Activated CD4-positive, alpha-beta T cell treated with anti-CD3 and anti-CD28 coated beads for 4 hours (primary cell): ENCODE measurements at places on chromosomes 16 and 17.

DNA sequence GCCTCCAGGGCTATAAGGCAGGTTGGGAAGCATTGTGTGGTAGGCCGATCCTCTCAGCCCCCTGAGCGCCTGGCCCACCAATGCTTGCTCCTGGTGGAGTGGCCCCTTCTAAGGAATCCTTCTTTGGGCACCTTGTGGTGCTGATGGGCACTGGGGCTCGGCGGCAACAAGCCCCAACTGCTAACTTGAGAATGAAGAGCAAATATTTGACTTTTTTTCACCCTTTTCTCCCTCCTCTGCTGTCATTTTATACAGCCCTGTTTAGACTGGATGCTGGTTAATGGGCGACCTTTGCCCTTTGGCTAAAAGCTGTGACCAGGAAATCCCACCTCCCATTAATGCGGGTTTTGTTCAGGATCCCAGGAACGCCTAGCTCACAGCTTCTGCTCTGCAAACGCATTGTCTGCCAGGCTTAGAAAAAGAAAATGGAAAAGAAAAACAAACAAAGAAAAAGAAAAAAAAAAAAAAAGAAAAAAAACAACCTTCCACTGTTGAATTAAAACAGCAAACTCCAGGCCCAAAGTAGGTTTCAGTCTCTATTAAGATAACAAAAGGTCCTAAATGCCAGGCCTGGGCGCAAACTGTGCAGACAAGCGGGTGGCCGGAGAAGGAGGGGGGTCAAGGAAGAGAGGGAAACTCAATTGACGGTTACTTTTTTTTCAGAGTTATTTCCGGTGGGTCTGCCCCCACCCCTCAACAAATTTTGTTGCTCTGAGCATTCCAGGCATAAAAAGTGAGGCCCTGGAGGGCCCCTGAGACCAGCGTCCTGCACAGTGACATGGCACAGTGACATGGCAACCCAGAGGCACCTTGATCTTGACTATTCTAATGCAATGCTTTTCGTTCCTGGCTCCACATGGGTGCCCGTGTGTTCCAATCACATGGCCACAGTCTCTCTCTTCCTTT lies 301.4 kb downstream of the MAF start:
- no peak for DNase-seq

- no peak for DNase-seq
Measured at GRCh38 chr17:60920107-60920506, 242.5 kb downstream of the BCAS3 start.

GRCh38 chr17:44840936-44841335 lies 6.7 kb upstream of the HIGD1B start:
- no peak for DNase-seq

DNA sequence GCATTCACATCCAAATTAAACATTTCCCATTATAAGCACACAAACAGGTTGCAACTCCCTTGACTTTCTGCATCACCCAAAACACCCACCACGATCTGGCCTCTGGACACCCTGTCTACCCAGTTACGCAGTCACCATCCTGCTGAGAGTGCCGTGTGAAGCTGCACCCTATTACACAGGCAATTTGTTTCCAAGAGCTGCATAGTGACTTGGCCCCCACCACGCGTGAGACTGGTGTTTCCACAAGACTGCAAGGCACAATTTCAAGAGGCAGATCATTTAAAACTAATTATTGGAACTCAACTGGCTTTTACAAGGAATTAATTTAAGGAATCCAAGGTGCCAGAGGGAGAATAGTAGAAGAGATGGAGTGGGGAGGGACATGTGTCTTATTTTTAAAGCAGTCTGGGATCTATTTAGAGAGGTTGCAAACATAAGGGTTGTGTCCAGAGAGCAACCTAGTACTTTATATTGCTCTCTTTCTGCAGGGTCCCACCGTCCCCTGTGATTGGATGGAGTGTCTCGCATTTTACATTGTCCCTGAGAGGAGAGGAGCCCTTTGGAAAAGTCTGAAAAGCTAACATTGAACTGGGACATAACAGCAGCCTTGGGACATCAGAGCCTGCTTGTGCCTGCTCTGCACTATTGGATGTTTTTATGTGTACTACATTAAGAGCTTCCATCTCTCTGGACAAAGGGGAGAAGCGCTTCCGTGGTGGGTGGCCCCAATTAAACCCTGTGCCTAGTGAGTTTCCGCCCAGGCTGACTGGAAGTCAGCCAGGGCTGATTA lies 8.7 kb upstream of the ADAMTS18 start:
- DNase-seq: no peak

- DNase-seq: no peak
Measured at GRCh38 chr17:50270435-50271362, 3.6 kb upstream of the TMEM92 start.

DNA sequence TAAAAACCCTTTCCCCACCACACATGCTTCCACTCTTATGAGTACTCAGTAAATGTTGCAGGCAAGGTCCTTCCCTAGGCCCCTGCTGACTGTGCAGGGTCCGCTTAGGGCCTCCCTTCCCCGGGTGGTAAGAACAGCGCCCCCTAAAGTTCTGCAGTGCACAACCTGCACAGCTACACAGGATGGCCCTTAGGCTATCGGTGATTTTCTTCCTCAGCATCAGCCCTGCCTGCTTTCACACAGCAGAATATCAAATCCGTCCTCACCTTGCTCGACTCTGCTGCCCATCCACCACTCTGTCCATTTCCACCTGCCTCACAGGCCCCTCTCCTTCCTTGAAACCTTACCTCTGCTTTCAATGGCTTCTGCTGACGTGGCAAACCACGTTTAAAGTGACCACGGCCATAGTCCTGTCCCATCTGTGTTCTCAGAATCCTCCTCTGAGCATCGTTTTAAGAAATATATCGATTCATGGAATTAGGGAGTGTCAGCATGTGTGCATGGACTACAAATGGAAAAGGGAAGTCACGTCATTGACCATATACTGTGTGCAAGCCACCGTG lies 51.4 kb upstream of the TMEM132E start:
- DNase-seq: no peak

GRCh38 chr17:59333836-59334235 lies 2.4 kb downstream of the YPEL2 start:
- no peak for DNase-seq

- DNase-seq: no peak
Measured at GRCh38 chr17:35175638-35176415, 18.4 kb downstream of the SLC35G3 start.

DNA sequence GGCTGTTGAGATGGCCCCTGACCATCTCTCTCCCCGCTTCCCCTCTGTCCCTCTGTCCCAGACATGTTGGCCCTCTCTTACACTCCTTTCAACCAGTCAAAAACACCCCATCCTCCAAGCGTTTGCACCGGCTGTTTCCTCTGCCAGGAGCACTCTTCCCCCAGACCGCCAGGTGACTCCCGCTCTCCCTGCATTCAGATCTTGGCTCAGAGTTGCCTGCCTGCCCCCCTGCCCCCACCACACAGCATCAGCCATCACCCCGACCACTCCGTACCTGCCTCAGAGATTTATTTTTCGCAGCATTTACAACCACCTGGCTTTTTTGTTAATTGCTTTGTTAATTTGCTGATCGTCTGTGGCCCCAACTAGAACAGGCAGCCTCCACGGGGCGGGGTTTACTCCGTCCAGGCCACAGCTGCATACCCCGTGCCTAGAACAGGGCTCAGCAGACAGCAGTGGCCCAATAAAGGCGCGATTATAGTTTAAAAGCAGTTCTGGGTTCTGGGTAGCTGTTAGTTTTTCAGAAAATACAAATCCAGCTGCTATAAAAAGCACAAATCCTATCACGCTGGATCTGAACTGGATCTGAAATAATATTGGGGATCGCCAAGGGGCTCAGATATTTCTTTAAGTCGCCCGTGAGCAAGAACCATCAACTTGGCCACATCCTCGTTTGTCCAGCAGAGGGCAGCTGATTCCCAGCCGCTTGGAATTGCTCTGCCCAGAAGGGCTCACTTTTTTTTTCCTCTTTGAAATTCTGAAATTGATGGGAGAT lies 173.6 kb downstream of the IRF8 start:
- no peak for DNase-seq

DNA sequence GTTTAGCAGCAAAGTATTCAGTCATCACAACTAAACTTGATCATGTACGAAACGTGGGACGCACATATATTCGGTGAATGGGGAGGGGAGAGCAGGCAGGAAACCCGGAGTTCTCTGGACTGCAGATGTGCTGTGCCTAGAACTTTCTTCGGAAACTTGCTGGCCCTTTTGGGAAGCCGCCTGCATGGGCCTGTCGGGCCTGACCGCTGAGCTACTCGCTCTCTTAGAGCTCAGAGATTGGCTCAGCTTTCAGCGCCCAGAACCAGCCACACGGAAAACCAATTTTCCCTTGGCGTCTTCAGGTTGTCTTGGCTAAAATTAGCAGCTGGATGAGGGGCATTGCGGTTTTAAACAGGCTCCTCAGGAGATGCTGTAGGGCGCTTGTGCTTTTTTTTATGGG lies 38.1 kb downstream of the ZDHHC7 start:
- DNase-seq: no peak

DNA sequence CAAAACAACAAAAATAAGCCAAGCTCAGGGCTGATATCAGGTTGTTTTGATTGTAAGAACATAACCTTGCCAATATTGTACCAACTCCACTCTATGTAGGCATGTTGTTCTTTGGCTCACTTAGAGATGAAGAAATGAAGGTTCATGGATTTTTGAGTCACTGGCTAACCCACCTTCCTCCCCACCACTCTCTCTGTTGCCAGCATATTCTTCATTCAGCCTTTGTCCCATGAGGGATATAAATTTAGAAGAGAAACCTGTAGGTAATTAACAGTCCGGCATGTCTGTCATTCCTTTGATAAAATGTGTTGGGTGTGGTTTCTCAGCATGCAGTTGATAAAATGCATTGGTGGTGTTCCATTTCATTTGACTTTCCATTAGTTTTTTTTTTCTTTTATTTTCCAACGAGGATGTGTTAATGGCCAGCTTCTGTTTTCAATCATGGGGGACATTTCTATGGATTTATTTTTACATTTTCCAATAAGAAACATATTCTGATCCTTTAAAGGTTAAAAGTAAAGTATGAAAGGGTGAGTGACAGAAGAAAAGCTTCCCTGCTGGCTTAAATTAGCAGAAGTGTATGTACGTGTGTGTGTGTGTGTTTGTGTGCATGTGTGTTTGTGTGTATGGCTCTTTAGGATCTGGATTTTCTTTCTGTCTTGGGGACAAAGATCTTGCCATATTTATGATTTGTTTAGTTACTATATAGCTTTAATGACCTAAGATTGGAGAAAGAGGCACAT lies 166.2 kb upstream of the KCNJ16 start:
- no peak for DNase-seq

GRCh38 chr17:42407289-42407836 lies 15.7 kb downstream of the CAVIN1 start:
- peak; percentile 62 for DNase-seq

GRCh38 chr16:71933017-71933416 lies 37.7 kb downstream of the IST1 start:
- DNase-seq: no peak

GRCh38 chr17:17021194-17021863 lies 20.9 kb upstream of the MPRIP start:
- no peak for DNase-seq

- DNase-seq: no peak
Measured at GRCh38 chr17:43940630-43941029, 1.6 kb downstream of the PPY start.

DNA sequence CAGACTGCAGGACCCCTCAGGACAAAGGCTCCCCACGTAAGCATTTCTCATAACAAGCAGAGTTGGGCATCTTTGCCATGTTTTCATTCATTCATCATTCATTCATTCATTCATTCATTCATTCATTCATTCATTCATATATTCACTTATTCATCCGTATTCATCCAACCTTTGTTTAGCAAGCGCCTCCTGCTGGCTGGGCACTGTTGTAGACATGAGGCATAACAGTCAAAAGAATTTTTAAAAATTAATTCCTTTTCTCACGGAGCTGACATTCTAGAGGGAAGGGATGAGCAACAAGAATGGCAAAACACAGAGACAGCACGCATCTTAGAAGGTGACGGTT lies 351.7 kb upstream of the TNRC6C start:
- DNase-seq: no peak

- DNase-seq: peak; percentile 43
Measured at GRCh38 chr16:50684823-50685461, 3.8 kb upstream of the SNX20 start.

GRCh38 chr16:14029658-14030057 lies 41.5 kb upstream of the MRTFB start:
- no peak for DNase-seq

GRCh38 chr17:78252701-78253635 lies 21.5 kb downstream of the TMEM235 start:
- no peak for DNase-seq

DNA sequence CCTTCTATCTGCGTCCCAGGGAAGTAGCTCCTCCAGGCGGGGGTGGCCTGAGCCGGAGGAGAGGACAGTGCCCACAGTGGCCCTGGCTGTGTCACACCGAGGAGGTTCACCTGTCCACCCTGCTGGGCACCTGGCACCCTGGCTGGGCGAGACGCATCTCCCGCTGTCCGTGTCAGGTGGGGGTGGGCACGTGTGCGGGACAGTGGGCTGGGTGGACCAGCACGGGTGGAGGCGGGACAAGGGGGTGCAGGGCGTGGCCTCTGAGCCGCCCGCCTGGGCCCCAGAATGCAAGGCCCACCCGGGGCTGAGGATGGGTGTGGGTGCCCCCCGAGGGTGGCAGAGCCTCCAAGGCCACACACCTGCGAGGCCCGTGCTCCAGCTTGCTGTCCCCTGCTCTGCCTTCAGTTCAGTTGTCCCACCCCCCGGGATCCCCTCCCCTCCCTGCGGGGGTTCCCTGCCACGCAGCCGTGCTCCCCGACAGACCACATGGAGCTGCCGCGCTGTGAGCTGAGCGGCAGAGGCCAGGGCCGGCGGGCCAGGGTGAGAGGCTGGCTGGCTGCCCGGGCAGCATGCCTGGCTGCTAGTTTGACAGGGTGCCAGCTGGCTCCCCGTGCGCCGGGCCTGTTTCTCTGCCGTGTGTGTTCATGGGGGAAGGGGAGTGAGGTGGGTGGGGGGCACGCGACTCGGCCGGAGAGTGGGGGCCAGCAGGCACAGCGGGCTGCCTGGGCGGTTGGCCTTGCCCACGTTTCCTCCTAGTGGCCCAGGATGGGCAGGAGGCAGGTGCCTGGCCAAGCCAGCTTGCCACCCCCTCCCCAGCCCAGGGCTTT lies 33.9 kb downstream of the BAHCC1 start:
- no peak for DNase-seq

- no peak for DNase-seq
Measured at GRCh38 chr17:2061441-2061958, 6.6 kb downstream of the HIC1 start.

DNA sequence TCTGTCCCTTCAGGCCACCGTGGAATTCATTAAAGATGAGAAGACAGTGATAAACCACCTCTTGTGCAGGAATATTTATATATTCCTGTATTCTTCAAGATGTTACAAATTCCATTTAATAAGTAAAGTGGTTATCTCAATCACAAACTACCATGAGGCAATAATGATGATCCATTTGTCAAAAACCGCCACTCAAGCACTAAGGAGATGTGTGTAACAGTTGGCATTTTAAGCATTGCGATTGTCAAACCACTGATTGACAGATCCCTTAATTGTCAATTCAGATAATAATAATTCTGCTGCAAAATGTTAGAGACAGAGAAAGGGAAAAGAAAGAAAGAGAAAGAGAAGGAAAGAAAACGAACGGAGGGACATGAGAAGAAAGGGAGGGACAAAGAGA lies 476.1 kb upstream of the RBFOX1 start:
- DNase-seq: no peak

- DNase-seq: no peak
Measured at GRCh38 chr17:62921817-62922216, 44.2 kb upstream of the TANC2 start.
